DND-41 (cell line): ENCODE measurements at places on chromosomes 4 and X.

- DNase-seq = no peak
Measured at GRCh38 chr4:88599298-88599697, 7.0 kb downstream of the HERC3 start.

- no peak for DNase-seq
Measured at GRCh38 chr4:76744241-76744921, 153.6 kb downstream of the SOWAHB start.

- DNase-seq = no peak
Measured at GRCh38 chrX:106710771-106711170, 15.7 kb upstream of the RNF128 start.

GRCh38 chrX:124895947-124896346, 423.7 kb upstream of the TEX13C start:
- DNase-seq = no peak

DNA sequence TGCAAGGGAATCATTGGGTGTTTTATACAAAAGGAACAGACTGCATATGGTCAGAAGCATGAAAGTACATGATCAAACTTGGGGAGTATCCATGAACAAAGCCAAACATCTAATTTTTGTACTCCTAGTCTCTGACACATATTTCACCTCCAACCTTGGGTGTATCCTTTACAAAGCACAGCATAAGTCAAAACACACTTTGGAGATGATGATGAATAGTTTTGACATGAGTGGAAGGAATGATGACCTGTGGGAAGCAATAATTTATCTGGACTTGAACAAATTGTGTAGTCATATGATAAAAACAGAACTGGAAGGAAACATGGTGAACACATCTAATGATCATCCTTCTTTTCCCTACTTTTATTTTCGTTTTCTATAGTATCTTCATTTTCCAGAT, 108.7 kb upstream of the PLS3 start:
- DNase-seq = no peak

- DNase-seq = no peak
Measured at GRCh38 chr4:187478292-187479140, 517.1 kb upstream of the ZFP42 start.

DNA sequence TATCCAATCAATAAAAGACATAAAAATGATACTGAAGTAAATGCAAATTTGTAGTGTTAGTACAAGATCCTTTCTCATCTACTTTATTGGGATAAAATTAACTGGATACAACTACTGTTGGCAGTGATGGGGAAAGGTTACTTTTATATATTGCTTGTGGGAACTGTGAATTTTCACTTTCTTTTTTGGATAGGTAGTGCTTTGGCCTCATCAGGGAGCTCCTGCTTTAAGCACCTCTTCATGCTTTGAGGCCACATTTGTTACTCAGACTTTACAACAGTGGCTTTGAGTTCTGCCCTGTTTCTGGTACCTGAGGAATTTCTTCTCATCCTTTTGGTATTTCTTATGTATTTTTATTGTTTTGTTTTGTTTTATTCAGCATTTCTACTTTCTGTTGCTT, 316.8 kb upstream of the ZCCHC13 start:
- DNase-seq = no peak

DNA sequence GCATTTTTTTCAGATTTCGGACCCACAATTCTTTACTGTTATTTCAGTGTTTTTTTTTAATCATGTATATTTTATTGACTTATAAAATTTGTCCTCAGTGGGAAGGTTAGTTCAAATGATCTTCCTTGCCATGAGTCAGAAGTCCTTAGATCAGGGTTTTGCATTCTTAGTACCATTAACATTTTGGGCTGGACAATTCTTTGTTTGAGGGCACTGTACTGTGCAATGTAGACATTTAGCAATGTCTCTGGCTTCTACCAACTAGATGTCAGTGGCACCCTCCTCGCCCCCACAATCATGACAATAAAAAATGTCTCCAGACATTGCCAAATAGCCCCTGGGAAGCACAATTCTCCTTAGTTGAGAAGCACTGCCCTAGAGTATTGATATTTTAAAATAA, 176.6 kb downstream of the VEGFC start:
- no peak for DNase-seq

- DNase-seq = no peak
Measured at GRCh38 chr4:47719576-47719975, 118.3 kb downstream of the CORIN start.

- no peak for DNase-seq
Measured at GRCh38 chrX:149699761-149700160, 12.1 kb upstream of the MAGEA11 start.

DNA sequence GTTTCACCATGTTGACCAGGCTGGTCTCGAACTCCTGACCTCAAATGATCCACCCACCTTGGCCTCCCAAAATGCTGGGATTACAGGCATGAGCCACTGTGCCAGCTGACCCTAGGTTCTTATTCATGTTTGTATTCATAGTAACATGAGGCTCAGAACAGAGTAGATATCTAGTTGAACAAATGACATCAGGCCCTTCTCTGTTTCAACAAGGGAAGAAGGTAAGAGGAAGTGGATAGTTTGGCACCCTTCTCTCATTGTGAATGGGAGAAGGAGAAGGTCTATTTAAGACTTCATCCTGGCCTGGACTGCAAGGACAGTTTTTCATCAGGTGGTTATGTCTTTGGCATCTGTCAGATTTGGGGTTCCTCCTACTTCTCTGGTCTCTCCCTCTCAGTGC, 13.8 kb downstream of the GJB1 start:
- no peak for DNase-seq

GRCh38 chr4:666436-666810, 7.7 kb downstream of the ATP5ME start:
- no peak for DNase-seq

DNA sequence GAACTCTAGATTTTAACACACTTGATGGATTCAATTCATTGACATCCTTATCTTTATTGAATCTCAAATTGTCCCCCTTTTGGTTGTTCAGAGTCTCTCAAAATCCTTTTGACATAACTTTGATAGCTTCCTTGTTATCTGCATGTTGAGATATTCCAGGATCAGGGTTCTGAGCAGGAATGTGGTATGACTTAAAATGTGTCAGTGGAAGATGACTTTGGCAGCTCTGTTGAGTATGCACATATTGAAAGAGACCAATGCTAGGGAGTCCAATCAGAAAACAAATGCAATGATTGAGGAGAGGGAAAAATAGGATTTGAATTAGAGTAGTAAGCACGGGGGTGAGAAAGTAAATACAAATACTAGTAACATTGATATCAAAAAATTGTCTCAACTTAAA, 93.8 kb downstream of the MANBA start:
- no peak for DNase-seq

DNA sequence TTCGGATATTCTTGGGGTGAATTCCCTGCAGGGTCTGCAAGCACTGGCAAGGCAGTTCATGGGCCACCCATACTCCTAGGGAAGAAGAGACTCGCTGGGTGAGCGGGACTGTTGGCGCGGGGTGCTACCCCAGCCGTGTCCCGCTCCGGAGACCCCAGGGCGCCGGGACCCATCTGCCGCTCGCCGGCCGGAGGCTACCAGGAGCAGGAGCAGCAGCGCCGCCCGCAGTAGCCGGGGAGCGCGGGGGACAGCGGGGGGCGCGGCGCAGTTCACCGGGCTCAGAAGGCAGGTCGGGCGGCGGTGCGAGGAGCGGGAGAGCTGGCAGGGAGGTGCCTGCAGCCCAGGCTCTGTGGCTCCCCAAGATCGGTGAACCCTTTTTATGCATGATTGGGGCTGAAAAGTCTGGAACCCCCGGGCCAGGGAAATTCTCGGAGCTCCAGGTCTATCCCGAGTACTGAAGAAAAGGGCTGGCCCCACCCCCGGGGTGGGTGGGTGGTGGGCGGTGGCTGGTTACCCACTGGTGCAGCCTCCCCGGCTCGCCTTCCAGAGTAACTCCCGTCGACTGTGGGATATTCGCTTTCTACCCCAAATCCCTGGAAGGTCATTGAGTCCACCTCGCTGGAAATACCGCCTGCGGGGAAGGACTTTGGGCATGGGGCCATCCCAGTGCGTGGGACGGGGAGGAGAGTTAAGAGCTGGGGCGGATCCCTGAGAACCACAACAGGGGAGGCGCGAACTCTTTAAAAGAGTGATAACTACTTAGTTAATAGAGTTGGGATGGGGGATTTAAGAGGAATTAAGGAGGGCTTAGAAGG, 37.6 kb downstream of the PF4 start:
- no peak for DNase-seq

GRCh38 chrX:119075270-119076025, 2.7 kb downstream of the CT47C1 start:
- DNase-seq = no peak

DNA sequence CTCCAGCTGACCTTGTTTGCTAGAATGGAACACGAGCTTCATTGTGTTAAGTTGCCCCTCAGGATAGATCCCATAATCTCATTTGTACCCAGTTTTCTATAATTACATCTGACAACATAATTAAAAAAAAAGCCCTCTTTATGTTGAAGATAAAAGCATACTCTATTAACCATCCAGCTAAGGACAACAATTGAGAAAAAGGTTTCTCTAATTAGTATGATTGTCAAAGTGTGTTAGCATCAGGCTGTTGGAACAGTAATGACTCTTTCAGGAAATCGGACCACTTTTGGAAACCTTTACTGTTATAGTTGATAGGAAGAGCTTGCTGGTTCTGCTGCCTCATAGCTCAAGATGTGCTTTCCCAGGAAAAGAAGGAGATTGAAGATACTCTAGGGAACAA, 172.6 kb downstream of the FHIP1A start:
- no peak for DNase-seq

DNA sequence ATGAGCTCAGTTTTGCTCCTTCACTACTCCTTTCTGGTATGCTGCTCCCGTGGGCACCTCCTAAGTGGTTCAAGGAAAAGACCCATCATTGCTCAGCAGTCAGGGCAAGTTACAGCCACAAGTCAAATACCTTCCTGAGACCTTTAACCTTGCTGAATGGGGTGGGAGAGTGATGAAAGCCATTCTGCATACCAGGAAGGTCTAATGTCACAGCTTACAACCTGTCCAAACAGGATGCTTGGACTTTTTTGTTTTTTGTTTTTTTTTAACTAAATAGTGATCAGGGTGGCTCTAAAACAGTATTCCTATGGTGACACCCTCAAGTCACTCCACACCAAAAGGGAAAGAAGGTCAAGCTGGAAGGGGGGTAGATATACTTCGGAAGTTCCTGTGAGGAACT, 93.1 kb downstream of the GPC3 start:
- no peak for DNase-seq

DNA sequence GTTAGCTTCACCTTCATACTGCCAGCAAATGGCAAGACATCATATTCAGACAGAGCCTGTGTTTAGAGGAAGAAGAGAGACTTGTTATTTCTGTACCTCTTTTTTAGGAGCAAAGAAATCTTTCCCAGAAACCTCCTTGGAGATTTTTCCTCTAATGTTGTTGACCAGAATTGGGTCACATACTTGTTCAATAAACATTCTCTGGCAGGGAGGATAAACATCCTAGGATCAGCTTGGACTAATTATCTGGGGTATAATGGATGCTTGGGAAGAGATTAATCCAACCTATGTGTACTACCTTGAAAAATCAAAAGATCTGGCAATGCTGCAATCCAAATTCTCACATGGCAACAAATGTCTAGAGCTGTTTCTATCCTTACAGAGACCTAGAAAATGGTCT, 8.4 kb upstream of the PRSS12 start:
- DNase-seq = no peak

GRCh38 chr4:159398236-159398638, 295.4 kb downstream of the RAPGEF2 start:
- DNase-seq = no peak

DNA sequence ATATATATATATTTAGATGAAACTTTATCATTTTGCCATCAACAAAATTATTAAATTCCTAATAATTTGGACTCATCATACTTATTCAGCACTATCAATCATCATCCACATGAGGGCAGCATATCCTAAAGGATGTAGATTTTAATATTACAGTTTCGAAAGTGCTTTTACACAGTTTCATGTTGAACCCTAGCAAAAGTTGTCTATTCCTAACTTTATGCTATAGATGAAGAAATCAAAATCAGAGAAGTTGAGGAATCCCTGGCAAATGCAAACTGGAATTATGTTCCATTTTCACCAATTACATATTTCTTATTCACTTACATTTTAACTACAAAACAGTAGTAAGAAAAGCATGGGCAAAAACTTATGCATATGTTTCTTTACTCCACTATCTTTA, 36.6 kb upstream of the UGT2A1 start:
- no peak for DNase-seq

DNA sequence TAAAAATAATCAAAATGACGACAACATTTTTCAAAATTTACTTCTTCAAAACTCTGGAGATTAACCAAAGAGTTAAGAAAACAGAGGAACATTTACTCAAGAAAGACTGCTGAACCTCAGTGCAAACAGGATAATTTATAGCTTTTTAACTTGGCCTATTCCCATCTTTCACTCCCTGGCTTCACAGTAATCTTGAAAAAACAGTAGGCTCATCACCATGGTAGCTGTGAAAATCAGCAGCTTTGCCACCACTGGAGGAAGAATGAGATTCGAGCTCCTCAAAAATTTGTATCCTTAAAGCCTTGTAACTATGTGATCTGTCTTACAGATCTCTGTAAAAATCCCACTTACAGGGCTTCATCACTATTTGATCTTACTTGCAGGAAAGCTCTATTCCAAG, 447.7 kb upstream of the CTSO start:
- DNase-seq = no peak

DNA sequence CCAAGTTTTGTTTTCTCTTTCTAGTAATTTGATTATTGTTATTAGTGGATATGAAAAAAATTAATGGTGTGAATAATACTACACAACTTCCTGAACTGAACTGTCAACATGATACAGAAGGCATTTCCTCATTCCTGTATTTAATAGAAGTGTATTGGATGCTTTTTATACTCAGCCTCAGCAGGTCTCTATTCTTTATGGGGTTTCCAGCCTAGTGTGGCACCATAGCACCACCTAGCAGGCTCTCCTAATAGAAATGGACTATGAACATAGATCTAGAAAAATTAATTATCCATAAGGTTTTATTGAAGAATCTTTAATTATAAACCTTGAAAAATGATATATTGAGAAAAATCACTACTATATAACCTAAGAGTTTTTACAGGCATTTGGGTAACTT, 52.4 kb downstream of the GLRB start:
- no peak for DNase-seq
